ENCODE measurements at places on chromosomes 7 and 10. TPM values are rescaled to one million over a fixed set of nuclear protein-coding genes. Genes with fewer than 3 reads are reported as not detected.

DNA sequence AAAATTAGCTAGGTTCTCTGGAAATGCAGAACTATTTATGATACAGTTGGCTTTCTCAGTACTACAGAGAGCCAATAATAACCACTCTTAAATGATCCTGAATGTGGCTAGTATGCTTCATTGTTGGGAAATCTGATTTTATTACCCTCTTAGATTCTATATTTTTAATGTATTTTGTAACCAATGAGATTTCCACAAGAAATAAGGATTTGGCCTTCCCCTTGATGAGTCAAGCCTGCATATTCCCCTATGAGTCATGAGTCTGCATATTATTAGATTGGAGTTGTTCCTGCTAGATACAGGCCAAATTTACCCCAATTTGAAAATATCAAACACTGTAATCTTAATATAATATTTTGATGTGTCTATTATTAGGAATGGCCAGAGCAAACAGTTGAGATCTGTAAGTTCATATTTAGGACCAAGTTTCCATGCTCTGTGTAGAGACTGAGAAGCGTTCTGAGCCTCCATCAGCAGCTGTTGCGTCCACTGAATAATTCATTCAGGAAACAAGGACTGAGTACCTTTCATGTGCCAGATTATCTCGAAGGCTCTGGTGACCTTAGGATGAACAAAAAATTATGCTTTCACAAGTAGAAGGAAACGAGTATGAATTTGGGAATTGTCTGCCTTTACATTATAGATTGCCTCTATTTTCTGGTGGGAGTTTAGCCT lies 793.4 kb downstream of the NRG3 start:
- DNase-seq, result peak; percentile 54

DNA sequence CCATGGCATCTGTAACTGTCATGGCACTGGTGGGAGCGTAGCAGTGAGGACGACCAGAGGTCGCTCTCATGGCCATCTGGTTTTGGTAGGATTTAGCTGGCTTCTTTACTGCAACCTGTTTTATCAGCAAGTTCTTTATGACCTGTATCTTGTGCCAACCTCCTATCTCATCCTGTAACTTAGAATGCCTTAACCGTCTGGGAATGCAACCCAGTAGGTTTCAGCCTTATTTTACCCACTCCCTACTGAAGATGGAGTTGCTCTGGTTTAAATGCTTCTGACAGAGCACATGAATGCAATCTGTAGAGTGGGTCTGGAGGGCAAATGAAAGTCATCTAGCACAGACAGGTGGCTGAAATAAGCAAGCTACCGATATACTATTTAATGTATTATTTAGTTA lies 55.3 kb upstream of the OPN4 start:
- no peak for DNase-seq

DNA sequence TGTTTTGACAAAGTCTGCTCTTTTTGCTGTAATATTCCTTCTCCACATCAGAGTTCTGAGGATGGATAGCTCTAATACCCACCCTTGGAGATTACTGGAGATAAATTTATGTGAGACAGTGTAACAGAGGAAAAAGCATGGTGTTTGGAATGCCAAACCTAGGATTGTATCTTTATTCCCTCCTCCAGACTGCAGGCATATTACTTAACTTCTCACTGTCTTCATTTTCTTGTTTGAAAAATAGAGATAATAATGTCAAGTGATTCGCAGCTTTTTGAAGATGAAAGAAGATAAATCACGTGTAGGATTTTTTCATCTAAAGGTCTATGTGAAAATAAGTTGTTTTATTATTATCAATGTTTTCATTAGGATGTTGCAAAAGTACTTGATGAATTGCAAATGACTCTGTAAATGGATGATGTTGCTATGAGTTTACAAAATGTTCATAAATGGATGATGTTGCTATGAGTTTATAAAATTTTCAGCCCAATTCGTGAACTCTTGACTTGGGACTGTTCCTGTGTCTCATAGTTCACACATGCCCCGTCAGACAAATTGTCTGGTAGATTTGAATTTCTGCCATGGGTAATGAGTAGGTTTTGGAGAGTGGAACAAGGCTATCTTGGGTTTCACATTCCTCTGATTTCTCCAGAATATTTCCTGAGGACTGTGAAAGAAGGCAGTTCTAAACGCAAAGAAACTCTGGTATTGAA lies 113.1 kb upstream of the IGFBP3 start:
- DNase-seq, result no peak

GRCh38 chr7:50229964-50230363 lies 74.6 kb upstream of the IKZF1 start:
- no peak for DNase-seq

DNA sequence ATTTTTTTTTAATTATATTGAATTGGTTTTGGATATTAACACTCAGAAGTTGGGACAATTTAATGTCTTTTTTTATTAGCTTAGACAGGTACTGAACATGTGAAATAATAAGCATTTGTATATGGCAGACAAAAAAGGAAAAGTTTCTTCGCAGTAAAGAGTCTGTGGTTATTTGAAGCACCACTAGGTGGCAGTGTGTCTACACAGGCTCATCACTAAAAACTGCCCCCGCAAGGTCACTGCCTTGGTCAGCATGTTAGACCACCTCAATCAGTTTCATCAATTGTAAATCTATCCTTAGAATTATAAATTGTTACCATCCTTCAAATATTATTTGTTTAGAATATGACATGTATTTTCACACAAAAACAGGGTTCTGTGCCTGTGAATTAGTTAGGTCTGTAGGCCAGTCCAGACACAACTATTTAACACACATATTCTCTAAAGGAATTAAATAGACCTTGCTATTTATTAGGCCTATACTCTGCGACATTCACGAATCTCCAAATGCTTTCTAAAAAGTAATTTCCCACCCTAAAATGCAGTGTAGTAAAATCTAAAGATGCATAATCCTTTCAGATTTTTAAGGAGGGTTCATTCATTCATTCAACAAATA lies 17.0 kb downstream of the PNLIPRP3 start:
- peak; percentile 34 for DNase-seq

DNA sequence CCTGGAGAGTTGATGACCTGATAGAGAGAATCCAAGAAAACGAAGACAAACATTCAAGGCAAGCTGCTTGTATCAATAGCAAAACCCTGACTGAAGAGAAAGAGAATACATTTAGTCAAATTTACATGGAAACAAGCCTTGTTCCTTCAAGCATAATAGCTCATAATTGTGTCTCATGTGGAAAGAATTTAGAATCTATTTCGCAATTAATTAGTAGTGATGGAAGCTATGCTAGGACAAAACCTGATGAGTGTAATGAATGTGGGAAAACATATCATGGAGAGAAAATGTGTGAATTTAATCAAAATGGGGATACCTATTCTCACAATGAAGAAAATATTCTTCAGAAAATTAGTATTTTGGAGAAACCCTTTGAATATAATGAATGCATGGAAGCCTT lies 18.0 kb downstream of the RBAK start:
- DNase-seq, result no peak

The SUN3 gene
- 7.9 TPM for total RNA-seq

The GLRX3 gene
- 158 TPM for total RNA-seq

Measured in A172 (cell line).